ENCODE measurements at places on chromosomes 4 and X. TPM values are rescaled to one million over a fixed set of nuclear protein-coding genes. Genes with fewer than 3 reads are reported as not detected.

GRCh38 chrX:94676285-94676684, 1002.3 kb downstream of the FAM133A start:
- DNase-seq, result no peak

DNA sequence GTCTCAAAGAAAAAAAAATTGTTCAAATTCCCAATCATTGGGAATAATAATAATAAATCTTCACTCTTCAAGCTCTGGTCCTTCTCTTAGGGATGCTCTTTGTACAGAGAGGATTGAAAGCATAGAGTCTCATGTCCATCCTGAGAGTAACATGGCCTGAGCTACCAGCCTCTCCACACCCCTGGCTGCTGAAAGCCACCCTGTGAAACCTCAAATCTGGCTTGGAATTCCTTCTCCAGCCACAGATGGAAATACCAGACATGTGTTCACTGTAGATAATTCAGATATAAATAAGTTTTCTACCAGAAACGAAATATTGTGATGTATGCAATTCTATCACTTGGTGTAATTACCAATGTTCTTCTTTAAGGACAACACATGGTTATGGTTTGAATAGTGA, 140.6 kb downstream of the ARSF start:
- DNase-seq, result no peak

DNA sequence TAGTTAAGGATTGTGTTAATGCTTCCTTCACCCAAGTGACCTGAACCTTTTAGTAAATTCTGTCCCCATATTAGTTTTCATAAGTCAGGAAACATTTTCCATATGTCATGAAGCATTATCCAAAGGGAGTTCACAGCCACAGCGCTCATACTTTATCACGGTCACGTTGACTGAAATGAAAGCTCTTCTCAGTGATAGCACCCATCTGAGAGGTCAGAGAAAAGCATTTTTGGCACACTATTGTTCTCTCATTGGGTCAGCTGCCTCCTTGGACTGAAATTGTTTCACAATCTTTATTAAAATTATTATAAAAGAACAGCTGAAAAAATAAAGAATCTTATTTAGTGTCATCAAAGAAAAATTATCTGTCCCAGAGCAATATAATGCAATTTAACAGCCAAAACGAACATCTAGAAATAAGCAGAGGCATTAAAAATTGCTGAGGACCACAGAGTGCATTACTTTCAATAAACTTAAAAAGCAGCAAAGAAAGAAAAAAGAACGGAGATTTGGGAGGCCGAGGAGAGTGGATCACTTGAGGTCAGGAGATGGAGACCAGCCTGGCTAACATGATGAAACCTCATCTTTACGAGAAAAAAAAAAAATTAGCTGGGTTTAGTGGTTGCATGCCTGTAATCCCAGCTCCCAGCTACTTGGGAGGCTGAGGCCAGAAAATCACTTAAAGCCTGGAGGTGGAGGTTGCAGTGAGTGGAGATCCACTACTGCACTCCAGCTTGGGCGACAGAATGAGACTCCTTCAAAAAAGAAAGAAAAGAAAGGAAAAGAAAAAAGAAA, 680.8 kb upstream of the FAM241A start:
- no peak for DNase-seq

- DNase-seq, result peak; percentile 71
Measured at GRCh38 chr4:185573651-185574199, 38.4 kb upstream of the PDLIM3 start.

Gene BGN
- 13.5 TPM for total RNA-seq

Gene SH3RF1
- 38.2 TPM for total RNA-seq

Gene MAD2L1
- 12.2 TPM for total RNA-seq

Gene EXOC1L
- not detected for total RNA-seq

All from mammary epithelial cell (primary cell).